Mucosa of descending colon (tissue), 3 donors: ENCODE measurements at places on chromosomes 5 and 9. TPM values are rescaled to one million over a fixed set of nuclear protein-coding genes. Genes with fewer than 3 reads are reported as not detected.

HK3 gene
- 2.4 TPM for total RNA-seq

FAM153A gene
- 0.49 TPM for total RNA-seq

QRFP gene
- not detected for total RNA-seq

- DNase-seq: peak; percentile 56
Measured at GRCh38 chr9:15606643-15607472, 54.0 kb downstream of the CCDC171 start.

DNA sequence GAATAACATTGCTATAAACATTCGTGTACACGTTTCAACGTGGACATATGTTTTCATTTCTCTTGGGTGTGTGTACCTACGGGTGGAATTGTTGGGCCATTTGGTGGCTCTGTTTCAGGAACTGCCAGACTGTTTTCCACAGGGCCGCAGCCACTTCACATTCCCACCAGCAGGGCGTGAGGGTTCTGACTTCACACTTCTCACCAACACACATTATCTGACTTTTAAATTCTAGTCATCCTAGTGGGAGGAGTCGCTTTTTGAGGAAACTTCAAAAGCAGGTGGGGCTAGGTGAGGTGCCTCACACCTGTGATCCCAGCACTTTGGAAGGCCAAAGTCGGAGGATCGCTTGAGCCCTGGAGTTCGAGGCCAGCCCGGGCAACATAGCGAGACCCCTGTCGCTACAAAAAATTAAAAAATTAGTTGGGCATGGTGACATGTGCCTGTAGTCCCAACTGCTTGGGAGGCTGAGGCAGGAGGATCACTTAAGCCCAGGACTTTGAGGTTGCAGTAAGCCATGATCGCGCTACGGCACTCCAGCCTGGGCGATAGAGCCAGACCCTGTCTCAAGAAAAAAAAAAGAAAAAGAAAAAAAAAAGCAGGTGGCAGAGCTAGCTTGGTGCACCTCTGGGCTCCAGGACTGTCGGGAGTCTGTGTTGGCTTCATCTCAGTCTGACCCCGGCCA lies 28.5 kb downstream of the TSPAN17 start:
- DNase-seq: no peak

GRCh38 chr9:2761424-2761823 lies 44.1 kb downstream of the KCNV2 start:
- no peak for DNase-seq

GRCh38 chr9:133103987-133104505 lies 17.0 kb downstream of the RALGDS start:
- DNase-seq: no peak

- DNase-seq: no peak
Measured at GRCh38 chr9:93107151-93107824, 11.3 kb downstream of the CARD19 start.

DNA sequence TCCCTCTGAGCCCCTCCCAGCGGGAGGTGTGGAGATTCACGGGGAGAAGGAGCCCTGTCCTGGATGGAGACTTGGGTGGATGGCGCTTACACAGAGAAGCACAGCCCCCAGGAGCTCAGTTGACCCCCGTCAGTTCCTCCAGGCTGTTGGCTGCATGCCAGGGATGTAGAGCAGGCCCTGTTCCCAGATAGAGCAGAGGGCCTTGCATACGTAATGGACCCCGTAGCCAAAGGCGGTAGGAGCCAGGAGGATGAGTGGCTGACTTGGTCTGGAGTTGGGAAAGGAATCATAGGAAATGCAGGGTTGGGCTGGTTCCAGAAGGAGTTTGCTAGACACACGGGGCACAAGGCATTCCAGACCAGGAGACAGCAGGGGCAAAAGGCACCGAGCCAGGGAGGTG lies 2.5 kb downstream of the PMPCA start:
- DNase-seq: no peak

GRCh38 chr5:40331616-40332015 lies 348.1 kb upstream of the PTGER4 start:
- no peak for DNase-seq

GRCh38 chr5:158430166-158430797 lies 571.3 kb upstream of the CLINT1 start:
- DNase-seq: no peak

GRCh38 chr5:180154821-180155364 lies 54.1 kb downstream of the RASGEF1C start:
- DNase-seq: no peak

DNA sequence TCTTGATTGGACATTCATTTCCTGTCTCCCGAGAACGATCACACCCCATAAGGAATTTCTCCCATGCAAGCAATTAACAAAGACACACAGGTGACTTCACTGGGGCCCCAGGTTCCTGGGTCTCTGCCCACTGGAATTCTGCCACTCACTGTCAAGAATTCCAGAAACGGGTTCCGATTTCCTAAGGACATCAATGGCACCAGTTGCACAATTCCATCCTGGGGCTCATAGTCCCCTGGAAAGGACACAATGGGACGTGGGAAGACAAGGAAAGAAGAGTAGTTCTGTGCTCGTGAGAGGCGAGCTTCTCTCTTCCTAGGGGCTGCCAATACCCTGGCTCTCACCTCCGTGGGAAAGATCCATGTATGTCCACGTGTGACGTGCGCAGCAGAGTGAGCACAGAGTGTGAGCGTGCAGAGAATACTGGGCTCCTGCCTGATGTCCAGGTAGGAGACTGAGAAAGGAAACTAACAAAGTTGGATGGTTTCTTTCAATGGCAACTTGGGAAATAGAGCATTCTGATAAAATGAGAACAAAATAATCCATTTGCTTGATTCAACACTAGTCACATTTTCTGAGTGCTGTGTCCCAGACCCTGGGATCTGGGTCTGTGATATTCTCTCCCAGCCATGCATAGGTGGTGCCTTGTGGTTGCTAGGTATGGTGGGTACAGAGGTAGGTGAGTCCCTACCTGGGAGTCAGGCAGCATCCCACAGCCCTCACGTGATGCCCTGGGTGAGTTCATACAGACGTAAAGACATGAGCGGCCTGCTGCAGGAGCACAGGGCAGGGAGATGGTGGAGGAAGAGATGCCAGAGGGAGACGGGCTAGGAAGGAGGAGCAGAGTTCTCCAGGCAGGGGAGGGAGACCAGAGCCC lies 159.8 kb downstream of the COL23A1 start:
- no peak for DNase-seq

DNA sequence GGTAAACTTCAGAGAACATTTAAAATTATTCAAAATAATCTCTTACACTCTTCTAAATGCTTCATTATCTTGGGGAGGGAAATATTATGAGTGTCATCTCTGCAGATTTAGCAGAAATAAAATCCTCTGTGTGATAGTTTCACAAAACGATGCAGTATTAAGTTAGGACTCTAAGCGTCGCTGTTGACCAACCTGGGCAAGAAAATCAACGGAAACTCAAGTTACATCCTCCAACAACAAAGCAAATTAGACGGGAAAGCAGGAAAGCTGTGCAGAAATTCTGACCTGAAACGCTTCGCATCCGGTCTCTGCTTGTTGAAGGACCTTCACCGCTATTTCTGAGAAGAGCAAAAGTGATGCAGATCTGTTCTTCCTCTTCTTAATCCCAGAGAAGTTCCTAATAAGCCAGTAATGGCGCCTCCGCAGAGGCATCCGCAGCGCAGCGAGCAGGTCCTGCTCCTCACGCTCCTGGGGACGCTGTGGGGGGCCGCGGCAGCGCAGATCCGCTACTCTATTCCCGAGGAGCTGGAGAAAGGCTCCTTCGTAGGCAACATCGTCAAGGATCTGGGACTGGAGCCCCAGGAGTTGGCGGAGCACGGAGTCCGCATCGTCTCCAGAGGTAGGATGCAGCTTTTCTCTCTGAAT lies at the start of gene PCDHGA6:
PCDHGA6 (plus strand) TSS at position 219 of the 645 bp plus-strand sequence; CDS start at position 412, 193 bp downstream.
- DNase-seq: no peak
